ENCODE measurements at places on chromosomes 5 and 9.

- DNase-seq = no peak
Observed at GRCh38 chr9:91814201-91814600, 135.8 kb downstream of the ROR2 start.

DNA sequence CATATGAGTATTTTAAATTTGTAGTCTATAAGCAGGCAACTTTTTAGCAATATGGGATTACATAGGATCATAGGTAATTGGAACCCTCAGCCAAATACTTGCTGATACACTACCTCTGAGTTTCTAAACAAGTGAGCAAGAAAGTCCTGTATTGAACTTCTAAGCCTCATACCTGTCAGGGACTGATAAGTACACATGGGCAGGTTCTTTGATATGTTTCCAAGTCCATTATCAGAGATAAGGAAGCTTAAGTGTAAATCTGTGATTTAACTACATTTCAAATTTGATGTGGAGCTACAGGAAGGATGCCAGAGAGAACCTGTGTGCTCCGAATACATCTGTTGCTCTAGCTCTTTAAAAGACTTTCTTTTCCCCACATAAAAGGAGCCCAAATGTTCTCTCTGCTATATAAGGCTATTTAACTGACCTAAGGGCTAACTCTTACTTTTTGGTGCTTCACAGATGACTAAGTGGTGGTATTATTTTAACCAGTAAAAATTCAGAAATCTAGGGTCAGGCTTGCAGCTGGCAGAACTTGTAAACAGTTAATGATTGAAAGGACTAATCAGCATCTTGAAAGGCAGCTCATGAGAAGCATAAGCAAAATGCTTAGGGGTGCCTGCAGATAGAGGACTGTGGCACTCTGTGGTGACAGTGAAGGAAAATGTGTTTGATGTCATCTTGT is 228.6 kb downstream of the NR3C1 start:
- no peak for DNase-seq

- DNase-seq = no peak
Observed at GRCh38 chr5:145920542-145921210, 15.7 kb upstream of the SH3RF2 start.

DNA sequence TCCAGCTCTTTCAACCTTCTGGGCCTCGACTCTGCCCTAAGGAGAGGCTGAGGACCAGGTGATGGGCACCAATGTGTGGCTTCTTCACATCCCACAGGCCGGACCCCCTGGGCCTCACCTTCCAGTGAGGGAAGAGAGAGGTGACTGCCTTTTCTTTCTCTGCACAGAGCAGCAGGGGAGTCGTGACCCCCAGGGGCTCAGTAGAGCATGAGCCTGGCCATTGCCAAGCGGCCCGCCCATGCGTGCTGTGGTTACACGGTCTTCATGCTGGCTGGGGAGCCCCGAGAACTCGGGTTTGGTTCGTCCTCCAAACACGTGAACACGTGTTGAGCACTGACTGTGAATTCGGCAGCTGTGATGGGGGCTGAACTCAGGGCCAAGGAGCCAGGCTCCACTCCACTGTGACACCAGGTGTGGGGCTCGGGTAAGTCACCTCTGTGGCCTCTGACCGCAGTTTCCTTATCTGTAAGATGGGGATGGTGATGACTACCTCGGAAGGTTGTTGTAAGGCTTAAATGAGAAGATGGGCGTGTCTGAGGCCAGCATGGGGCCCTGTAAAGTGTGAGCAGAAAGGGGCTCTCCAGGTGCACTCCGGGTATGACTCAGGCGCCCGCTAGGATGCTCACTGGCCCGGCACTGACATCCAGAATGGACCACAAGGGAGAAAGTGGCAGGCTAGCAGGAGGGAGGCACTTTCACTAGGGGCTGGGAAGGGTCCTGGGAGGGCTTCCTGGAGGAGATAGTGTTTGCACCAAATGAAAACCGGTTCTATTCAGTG is 13.4 kb upstream of the GRHPR start:
- DNase-seq = no peak

DNA sequence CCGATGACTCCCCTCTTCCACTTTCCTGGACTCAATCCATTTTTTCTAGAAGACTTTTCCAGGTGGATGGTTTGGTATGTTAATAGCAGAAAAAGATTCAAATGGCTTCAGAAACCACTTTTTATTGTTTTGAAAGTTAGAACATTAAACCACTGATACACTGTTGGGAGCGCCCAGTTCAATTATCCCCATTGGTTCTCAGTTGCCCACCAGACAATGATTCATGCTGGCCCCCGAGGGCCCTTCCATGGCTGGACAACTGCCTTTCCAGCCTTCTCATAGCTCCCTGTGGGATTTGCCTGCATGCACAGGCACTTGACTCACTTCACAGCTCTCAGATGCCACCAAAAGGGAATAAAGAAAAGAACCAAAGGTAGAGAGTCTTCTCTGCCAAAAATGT is 21.3 kb upstream of the ANKRD34B start:
- no peak for DNase-seq

DNA sequence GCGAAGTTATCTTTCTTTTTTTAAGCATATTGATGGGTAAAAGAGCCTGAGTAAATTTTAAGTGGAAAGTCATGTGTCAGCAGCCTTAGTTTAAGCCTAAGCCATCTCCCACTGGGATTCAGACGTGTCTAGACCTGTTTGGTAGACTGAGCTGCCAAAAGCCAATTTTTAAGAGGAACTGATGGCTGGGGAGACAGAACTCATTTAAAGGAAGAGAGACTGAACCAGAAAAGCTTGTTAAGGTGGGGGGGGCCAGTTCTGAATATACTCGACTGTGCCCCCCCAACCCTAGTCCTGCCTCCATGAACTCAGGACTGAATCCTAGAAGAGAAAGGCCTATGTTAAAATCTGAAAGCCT is 58.3 kb upstream of the PLPP1 start:
- no peak for DNase-seq

DNA sequence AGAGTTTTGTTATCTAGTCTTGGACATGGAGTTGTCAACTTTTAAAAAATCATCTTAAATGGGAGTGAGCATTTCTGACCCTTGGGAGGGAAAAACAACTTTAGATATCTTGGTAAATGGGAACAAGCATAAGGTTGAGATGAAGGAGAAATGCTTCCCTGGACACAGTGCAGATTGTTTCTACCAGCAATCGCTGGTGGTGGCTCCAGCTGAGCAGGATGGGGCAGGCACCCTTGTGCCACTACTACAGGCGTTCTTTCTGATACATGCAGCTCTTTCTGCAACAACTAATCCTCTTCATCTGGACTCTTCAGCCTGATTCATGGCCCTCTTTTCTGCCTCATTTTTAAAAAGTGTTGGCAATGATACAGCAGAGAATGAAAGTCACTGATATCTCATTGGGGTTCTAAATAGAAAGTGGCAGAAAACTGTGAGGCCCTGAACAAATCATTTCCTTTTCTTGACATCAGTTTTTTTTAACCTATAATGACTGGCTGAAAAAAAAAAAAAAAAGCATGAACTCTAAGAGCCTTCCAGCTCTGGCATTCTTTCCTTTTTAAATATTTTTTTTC is 409.4 kb upstream of the PTGER4 start:
- no peak for DNase-seq

DNA sequence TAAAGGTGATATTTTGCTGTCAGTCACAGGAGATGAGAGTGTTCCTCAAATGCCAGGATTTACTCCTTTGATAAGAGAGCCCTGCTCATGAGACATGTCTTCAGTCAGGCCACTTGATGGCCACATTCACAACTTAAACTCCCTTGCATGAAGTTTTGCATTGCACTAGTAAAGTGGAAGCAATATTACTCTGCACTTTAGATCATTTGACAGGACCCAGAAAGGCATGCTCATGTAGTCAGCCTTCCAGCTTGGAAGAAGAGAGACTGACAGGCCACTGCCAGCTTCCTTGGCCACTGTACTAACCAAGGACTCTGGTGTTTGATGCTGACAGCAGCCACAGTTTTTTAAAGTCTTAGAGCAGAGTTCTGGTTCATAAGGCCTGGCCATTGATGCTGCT is 42.6 kb downstream of the NPR3 start:
- peak; percentile 21 for DNase-seq

GRCh38 chr9:81815781-81816180 is 112.4 kb upstream of the SPATA31D4 start:
- no peak for DNase-seq

GRCh38 chr5:167642181-167642580 is 649.3 kb upstream of the WWC1 start:
- no peak for DNase-seq

- DNase-seq = no peak
Observed at GRCh38 chr5:158284242-158284641, 425.3 kb upstream of the CLINT1 start.

- DNase-seq = no peak
Observed at GRCh38 chr9:132231019-132231701, 69.3 kb downstream of the NTNG2 start.

DNA sequence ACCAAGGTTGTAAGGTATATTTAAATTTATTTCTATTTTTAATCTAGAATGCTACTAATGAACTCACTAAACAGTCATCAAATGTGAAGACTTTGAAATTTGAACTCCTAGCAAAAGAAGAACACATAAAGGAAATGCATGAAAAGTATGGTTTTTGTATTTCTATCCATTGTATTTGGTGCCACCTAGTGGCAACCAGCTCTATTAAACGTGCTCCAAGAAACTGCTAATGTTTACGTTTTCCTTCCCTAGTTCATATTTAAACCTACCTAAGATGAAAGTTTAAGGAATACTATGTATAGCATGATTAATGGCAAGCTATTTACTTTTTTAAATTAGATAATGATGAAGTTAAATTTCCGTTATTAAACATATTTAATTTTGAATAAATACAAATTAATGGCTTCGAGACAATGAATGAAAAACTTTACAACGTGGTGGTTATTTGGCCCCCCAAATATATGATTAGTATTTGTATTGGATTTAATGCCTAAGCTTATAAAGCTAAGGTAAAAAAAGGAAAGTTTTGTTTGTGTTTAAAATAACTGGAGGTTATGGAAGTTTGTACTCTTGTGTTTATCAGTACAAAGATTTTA is 115.9 kb upstream of the SH3GL2 start:
- peak; percentile 51 for DNase-seq

- DNase-seq = no peak
Observed at GRCh38 chr9:18683312-18683711, 209.4 kb downstream of the ADAMTSL1 start.

GRCh38 chr5:159515909-159516415 is 185.7 kb upstream of the IL12B start:
- DNase-seq = peak; percentile 48

DNA sequence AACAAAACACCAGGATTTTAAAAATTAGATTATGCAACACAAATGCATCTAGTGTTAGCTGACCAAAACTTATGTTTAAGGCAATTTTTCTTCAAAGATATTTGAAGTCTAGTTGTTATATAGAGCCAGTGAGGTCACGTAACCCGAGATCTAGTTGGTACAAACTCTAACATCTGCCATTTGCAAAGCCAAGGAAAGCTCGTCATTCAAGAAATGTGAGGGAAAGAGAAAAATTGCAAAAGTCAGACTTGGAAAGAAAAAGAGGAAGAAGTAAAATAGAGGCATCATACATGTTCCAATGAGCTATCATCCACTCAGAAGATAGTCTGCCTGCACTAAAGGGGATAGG is 293.4 kb upstream of the PUM3 start:
- DNase-seq = no peak

GRCh38 chr5:151351671-151352070 is 4.3 kb upstream of the SLC36A2 start:
- no peak for DNase-seq

- no peak for DNase-seq
Observed at GRCh38 chr5:103472830-103473229, 89.8 kb downstream of the NUDT12 start.

DNA sequence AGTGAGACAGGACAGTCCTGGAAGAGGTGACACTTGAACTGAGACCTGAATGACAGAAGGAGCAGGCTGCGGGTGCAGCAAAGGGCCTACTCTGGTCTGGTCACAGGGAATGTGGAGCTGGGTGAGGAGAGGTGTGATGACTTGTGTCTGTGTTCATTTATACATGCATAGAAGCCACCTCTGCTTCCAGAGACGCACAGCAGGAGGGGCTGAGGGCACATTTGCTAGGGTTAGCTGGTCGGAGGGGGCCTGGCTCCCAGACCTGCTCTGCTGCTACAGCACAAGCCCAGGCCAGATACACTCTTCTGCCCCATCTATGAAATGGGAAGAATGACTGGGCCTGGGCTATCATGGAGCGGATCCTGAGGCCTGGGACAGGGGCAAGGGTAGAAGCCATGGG is 15.6 kb downstream of the UNC5A start:
- no peak for DNase-seq

DNA sequence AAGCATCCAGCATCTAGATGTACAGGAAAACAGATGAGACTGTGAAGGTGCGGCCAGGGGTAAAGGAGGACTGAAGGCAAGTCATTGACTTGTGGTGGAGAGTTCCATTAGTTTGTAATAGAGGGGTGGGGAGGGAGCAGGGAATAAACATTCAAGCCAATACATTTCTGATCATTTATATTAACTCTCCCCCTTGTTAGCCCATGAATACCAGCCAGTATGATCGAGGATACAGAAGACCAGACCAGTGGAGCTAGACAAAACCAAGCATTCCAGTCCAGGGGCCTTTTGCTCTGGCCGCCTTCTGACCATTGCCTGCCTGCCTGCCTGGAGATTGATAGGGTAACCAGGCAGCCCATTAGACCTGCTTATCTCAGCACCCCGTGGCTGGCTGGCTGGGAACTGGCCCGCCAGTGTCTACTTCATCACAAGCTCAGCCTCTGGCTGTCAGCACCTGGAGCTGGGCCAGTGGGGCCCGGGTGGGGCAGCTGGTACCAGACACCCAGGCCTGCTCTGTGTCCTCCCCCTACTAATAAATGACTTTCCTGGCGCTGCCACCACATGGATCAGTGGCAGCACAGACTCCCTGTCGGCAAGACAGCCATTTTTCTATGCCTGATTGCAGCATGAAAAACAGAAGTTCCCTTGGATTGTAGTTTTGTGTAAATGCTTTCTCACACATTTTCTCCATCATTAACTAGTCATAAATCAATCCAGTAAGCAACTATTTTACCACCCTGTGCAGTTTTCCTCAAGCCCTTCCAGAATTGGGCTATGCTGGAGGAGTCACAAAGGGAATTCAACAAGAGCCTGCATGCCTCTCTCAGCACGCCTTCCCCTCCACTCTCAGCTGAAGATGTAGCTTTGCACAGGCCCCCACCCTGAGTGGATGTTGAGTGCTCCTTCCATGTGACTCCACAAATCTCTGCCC is 181.3 kb downstream of the SNCAIP start:
- no peak for DNase-seq

GRCh38 chr5:54520940-54521339 is 3.4 kb downstream of the SNX18 start:
- no peak for DNase-seq

GRCh38 chr9:114735704-114736103 is 53.7 kb upstream of the TEX48 start:
- peak; percentile 47 for DNase-seq

Data from AG08395 (cell line).